ELR (cell line): ENCODE measurements at places on chromosomes 6 and 20.

DNA sequence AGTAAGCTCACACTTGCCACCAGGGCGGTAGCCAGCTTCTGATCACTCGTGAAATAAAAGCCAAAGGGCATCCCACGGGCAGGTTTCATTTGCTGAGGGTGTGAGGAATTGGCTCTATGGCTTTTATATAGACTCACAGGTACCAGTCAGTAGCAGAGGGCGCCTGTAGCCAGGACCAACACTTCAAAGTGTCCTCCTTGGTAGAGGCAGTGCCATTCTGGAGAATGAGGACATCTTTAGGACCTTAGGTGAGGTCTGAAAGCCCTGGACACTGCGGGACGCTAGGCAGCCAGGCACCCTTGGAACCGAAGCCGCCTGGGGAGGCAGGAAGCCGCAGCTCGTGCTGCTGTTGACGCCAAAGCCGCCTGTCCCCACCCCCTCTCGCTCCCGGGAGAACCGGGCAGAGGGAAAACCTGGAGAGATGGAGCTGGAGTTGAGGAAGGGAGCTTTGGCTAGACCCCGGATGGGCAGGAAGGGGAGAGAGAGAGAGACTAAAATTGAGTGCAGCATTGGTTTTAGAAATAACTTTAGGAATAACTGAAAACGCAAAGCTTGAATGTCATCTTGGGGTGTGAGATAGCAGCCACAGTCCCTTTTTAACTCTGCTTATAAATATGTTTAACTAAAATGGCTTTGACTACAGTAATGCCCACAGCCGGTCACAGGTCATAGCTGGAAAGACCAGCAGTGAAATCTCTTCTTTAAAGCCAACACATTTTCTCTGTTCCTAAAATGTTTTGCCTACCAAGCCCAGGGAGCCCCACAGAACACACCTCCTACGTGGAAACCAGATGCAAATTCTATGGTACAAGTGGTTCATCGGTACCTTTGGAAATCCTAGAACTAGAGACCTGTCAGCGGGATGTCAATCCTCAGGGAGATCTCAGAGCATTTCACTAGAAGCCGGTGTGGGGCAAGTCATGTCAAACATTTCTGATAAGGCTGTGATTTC lies 128.5 kb upstream of the CDYL start:
- DNase-seq, result peak; percentile 85

GRCh38 chr6:162951164-162951743 lies 223.5 kb downstream of the PACRG start:
- DNase-seq, result no peak

DNA sequence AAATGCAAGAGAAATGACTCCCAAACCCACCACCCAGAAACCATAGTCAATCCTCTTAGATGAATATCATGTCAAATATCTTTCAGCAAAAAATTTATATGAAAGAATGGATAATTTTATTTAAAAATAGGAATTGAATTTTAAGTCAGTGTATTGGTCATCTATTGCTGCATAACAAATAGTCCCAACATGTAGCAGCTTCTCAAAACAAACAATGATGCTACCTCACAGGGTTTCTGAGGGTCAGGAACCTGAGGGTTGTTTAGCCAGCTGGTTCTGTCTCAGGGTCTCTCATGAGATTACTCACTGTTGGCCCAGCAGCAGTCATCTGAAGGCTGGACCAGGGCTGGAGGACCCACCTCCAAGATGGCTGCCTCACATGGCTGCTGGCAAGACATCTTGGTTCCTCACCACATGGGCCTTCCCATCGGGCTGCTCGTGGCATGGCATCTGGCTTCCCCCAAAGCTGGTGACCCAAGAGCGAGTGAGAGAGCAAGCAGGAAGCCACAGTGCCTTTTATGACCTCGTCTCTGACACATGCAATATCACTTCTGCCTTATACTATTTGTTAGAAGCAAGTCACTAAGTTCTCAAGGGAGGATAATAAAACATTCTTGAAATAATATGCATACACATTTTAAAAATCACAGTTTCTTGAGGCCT lies 36.3 kb downstream of the BANF2 start:
- DNase-seq, result peak; percentile 56

DNA sequence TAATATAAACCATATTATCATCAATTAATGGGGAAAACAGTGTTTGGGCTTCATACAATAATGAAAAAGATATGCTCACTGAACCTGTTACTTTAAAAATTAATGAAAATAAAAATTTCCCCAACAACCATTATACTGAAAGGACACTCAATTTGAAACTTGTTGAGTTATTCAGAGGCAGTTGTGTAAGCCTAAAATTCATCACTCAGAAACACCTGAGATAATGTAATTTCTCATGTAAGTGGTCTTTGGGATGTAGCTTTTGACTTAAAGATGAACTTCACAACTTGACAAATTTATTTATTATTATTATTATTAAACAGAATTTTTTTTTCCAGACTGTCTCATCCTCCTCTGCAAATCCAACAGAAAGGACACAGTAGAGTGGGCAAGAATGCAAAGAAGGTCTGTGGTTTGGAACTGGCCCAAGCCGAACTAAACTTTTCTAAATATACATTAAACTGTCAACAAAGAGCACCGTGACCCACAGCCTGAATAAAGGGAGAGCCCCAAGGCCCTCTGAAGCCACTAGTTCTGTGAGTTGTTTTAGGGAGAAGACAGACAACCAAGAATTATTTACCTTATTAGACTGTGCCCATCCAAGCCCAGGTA lies 32.2 kb upstream of the HEY2 start:
- DNase-seq, result no peak

GRCh38 chr6:52575502-52575892 lies 1.4 kb downstream of the TRAM2 start:
- DNase-seq, result peak; percentile 62

DNA sequence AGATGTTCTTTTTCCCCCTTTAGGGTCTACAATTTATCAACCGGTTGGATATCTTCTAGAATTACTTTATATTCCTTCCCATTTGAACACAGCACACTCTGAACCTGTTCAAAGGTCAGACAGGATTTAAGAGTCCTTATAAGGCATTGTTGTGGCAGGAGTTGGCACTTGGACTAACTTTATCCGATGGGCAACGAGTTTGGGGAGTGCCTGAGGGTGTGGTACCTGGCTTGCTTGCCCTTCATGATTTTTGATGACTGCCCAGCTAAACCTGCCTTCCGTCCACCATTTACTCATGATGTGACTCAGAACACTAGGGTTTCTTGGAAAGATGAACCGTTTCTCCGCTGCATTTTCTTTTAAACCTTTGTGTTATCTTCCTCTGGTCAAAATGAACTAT lies 285.2 kb downstream of the FOXC1 start:
- no peak for DNase-seq

- DNase-seq, result no peak
Observed at GRCh38 chr6:27897580-27898206, 14.5 kb downstream of the OR2B2 start.
